RWPE1 (cell line): ENCODE measurements at places on chromosomes 2 and 18.
A peak's percentile ranks its signal among the peaks of the same experiment; 100 is the strongest.

DNA sequence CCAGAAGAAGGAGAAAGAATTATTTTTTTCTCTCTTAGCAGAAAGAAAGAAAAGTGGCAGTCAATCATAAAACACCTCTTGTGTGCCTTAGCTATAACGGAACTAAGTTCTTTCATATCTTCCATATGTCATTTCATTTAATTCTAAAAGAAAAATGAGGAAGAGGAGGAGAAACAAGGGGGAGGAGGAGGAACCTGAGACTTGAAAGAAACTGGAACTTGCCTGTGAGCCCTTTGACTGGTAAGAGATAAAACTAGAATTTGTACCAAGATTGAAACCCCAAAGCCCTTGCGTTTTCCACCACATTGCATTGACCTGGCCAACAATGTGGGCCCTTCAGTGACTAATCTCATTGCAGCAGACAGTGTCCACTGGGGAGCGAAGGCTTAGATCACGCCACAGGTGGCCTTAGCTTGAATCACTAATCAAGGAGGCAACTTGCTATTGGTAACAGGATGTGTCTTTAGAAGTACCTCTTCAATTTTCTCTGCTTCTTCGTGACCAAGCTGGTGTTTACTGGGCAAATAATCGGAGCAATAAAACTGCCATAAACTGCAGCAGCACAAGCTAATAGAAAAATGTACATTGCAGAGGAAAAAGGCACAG, 307.9 kb downstream of the CLIP4 start:
- no peak for DNase-seq

- no peak for DNase-seq
These were observed 2.9 kb upstream of the MGAT5 start for GRCh38 chr2:134250840-134251461.

GRCh38 chr2:231604101-231604684, 11.5 kb downstream of the TEX44 start:
- peak; percentile 36 for DNase-seq

- no peak for DNase-seq
These were observed 100.6 kb downstream of the BABAM2 start for GRCh38 chr2:27991146-27991545.

- no peak for DNase-seq
These were observed 357.9 kb downstream of the THSD7B start for GRCh38 chr2:137123226-137123625.

DNA sequence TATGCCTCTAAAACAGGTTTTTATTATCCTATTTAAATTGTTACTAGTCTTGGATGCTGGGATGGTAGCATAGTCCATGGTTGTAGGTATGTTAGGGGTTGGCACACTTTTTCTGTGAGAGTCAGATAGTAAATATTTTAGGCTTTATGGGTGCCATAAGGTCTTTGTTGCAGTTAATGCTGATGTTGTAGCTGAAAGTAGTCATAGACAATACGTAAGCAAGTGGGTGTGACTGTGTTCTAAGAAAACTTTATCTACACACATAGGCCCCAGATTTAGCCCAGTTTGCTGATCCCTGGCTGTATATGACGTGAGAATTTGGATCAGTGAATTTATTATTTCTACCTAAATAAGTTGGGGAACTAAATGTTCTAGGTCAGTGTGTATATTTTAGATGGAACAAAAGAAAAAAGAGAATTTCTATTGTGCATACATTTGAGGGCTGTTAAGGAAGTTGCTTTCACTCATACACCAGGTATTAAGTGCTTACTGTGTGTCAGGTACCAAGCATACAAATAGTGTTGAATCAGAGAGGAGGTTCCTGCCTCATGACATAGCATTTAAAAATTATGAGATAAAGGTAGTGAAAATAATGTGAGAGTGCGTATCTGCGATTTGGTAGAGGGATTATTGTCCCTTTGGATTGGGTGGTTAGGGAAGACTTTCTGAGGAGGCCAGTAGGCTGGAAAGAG, 39.4 kb downstream of the AGFG1 start:
- no peak for DNase-seq

DNA sequence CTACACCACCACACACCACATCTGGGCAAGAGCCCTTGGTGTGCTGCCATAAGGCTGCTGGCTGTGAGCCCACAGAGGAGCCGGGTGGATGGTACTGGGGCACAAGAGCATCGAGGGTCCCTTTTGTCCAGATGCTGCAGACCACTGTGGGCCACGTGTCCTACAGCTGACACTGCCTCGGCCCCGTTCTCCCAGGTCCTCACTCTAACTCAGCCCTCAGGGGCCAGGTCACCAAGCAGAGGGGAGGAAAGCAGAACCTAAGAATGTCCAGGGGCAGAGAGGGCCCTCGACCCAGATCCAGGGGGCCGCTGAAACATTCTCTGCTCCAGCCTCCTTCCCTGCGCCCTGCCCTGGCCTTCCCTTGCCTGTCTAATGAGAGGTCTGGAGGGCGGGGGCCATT, 91.7 kb upstream of the ASB18 start:
- DNase-seq = no peak

DNA sequence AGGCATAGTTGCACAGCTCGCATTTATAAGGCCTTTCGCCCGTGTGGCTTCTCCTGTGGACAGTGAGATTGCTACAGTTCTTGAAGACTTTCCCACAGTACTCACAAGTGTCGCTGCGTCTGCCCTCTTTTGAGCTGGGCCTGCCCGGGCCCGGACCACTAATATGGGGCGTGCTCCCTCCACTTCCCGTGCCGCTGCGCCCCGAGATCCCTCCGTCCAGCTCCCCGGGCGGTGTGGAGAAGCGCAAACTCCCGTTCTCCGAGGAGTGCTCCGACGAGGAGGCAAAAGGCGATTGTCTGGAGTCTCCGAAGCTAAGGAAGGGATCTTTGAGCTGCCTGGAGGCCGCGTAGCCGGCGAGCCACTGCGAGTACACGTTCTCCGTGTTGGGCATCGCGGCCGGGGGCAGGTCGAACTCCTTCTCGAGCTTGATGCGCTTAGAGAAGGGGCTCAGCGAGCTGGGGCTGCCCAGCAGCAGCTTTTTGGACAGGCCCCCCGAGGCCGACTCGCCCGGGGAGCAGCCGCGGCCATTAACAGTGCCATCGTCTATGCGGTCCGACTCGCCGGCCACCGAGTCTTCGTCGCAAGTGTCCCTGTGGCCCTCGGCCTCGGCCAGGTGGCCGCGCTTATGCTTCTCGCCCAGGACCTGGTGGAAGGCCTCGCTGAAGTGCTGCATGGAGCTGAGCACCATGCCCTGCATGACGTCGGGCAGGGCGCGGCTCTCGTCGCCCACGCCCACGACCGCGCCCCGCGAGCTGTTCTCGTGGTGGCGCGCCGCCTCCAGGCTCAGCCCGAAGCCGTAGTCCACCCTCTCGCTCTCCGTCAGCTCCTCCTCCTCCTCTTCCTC, 92.7 kb downstream of the BCL11A start:
- DNase-seq = no peak

GRCh38 chr2:241035142-241035817, 36.9 kb downstream of the SNED1 start:
- DNase-seq = no peak

GRCh38 chr2:236629961-236630872, 60.6 kb downstream of the ACKR3 start:
- no peak for DNase-seq

- DNase-seq = peak; percentile 32
These were observed 516.5 kb downstream of the XIRP2 start for GRCh38 chr2:167404627-167405284.

DNA sequence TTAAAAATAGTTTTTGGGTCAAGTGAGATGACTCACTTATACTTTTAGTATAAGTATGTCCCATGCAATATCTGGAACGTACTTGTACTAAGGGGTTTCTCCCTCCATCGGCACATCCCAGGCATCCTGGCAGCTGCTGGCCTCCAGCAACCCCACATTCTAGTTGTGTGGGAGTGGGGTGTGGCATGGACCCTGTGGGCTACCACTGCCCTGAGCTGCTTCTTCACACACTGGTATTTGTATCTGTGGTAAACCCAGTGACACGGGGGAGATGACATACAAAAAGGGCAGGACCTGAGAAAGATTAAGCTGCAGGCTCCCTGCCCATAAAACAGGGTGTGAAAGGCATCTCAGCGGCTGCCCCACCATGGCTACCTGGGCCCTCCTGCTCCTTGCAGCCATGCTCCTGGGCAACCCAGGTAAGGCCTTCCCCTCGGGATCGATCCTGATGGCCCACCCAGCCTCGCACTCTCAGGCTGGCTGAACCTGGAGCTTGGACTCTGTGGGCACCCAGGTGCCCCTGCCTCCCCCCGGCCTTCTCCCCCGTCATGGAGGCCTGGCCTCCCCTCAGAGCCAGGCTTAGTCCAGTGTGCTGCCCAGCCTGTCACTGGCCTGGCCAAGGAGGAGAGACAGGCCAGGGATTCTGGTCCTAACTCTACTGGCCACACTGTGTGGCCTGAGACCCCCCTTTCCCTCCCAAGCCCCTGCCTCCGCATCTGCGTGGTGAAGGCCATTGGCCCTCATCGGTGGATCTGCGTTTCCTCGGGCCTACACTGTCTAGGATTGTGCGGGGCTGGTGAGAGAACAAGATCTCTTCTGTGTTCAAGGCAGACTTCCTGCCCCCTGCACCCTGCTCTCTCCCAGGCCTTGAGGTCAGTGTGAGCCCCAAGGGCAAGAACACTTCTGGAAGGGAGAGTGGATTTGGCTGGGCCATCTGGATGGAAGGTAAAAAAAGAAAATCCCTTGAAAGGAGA, at the start of gene GNLY:
TSS of gene GNLY (plus strand) at position 307 of the 974 bp plus-strand sequence. CDS start at position 368, 61 bp downstream.
- no peak for DNase-seq

DNA sequence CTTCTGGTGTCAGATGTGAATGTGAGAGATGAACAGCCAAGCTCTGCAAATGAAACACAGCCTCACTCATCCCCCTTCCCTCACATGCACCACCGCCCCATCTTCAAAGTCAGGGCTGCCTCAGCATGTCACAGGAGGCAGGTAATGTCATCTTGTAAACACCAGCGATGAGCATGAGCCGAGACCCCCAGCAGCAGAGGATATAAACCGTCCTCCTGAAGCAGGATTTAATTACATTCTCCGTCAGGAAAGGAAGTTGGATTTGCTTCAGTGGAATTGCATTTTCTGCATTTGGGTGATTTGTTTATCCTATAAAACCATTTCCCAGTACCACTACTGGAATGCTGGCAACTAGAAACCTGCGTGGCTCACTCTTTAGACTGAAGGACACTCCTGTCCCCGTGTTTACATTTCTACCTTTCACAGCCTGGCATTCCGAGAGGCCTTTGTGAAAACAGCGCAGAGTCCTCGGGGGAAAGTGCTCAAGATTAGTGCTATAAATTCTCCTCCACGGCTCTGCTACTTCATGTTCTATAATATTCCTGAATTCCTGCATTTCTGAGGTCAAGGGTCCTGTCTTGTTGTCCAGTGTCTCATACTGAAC, 619.2 kb downstream of the IRS1 start:
- DNase-seq = no peak

- DNase-seq = no peak
These were observed 596.4 kb upstream of the VRK2 start for GRCh38 chr2:57450170-57450569.

DNA sequence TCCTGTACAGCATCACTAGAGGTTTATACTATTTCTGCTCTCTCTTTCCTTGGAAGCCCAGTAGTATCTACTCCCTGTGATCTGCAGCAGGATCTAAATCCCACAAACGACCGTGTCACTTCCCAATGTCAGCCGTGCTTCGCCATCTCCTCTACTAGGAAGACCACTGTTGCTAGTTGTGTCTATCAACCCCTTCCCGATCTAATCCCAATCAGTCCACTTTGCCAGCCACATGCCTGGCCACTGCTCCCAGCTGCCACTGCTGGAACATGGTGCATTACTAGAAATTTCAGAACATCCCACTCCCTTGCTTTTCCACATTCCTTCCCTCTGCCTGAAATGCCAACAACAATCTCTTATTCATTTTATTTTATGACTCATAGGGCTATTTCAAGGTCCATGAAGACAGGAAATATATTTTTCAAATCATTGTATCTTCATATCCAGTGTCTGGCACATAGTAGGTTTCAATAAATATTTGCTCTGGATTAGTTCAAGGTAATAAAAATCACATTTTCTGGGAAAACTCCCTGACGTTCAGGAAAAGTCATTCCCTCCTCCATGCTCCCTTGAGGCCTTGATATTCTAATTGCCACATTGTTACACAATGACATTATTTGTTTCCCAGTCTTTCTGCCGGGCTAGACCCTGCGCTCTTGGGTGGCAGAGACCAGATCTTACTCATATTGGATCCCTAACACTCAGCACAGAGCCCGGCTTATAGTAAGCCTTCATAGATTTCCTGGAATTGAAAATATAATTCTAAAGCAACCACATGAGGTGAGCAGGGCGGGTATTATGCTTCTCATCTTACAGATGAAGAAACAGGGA, 2.1 kb upstream of the TRIB2 start:
- DNase-seq = peak; percentile 47

GRCh38 chr2:214203744-214204289, 207.0 kb upstream of the VWC2L start:
- no peak for DNase-seq

- no peak for DNase-seq
These were observed 131.8 kb downstream of the DTNA start for GRCh38 chr18:34841891-34842290.

DNA sequence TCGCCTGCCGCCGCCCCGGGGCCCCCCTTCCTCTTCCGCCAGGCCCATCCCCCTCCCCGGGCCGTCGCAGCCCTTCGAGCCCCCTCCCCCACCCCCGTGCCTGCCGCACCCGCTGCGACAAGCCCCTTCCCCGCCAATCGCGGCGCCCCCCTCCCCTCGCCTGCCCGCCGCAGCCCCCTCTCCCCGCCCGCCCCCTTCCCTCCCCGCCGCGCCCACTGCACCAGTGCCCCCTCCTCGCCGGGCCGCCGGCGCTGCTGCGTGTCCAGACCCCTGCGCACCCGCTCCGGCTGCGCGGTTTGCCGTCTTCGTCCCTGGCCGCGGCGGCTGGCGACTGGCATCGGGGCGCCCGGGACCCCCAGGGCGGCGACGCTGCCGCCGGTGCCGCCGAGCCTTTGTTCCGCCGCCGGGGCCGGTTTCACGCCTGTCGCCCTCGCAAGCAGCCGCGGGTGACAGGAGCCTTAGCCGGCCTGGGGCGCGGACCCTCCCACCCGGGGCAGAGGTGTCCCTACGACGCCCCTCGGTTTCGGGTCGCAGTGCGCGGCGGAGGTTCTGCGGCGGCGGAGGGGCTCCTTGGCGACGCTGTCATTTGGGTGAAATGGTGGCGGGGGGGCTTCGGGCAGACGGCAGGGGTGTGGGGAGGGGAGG, 18.1 kb downstream of the GPC1 start:
- DNase-seq = no peak

GRCh38 chr18:45850021-45850420, 24.5 kb downstream of the SIGLEC15 start:
- no peak for DNase-seq

- DNase-seq = no peak
These were observed 234.1 kb downstream of the XIRP2 start for GRCh38 chr2:167122389-167122788.
